Amygdala (tissue), 56 donors: ENCODE measurements at places on chromosomes 6 and 20.

- no peak for DNase-seq
Observed at GRCh38 chr6:136087986-136088385, 162.1 kb downstream of the MTFR2 start.

- no peak for DNase-seq
Observed at GRCh38 chr20:50969435-50969834, 10.8 kb downstream of the MOCS3 start.

DNA sequence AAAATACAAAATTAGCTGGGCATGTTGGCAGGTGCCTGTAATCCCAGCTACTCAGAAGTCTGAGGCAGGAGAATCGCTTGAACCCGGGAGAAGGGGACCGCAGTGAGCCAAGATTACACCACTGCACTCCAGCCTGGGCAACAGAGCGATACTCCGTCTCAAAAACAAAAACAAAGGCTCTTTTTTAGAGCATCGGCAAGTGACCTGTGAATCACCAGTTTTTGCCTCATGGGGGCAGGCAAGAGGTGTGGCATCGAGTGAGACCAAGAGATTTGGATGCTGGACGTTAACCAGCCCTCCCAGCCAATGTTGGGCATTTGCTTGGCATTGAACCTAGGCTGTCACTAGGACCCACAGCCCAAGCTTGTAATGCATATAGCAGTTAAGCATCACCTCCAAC lies 14.6 kb upstream of the CDK5RAP1 start:
- no peak for DNase-seq

GRCh38 chr6:41777551-41778285 lies 2.0 kb downstream of the FRS3 start:
- no peak for DNase-seq

- DNase-seq, result no peak
Observed at GRCh38 chr6:28811873-28812272, 111.9 kb downstream of the TRIM27 start.
